ENCODE measurements at places on chromosomes 5 and 9. TPM values are rescaled to one million over a fixed set of nuclear protein-coding genes. Genes with fewer than 3 reads are reported as not detected.

The SPINK1 gene
- not detected for total RNA-seq

DNA sequence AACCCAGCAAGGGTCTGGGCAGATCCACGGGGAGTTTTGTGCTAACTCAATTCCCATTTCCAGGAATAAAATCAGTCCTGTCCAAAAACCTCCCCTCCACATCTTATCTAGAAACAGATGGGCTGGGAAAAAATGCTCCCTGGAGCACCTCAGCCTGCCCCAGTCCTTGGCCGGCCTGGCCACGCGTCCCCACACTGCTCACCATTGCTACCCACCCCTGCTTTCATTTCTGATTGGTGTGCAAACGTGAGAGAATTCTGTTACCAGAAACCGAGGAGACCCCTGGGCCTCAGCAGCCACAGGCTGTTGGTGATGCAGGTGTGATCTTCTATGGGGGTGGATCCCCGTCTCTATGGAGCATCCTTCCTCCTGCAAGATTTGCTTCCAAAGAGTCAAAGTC, 38.0 kb upstream of the OLFM1 start:
- no peak for DNase-seq

GRCh38 chr5:135975122-135975521, 20.3 kb upstream of the LECT2 start:
- no peak for DNase-seq

DNA sequence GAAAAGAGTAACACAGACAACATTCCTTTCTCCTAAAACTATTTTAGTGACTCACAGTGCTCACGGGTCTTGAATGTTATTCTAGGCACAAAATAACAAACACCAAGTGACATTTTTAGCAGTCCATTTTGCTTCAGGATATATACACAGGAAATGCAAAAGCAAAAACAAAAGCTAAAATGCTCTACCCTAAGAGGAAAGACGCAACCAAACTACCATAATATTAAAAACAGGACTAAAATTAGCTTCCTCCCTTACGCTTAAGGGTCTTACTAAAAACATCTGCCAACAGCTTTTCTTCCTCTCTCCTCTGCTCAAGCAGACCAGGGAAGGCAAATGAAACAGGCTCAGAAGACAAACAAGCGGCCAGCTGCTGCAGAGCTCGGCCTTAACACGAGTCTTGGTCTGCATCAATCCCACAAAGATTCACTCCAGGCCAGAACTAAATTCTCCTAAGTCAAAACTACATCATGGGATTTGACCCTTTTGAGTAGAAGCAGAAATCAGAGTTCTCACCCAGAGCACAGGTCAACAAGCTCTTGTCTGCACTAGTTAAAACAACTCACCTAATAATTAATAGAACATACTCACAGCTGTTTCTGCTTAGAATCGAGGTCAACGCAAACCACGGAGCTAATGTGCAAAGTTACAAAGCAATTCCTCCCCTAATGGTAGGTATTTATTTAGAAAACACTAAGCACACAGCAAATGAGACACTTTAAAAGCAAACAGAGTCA, 62.3 kb downstream of the RAPGEF1 start:
- DNase-seq: no peak

DNA sequence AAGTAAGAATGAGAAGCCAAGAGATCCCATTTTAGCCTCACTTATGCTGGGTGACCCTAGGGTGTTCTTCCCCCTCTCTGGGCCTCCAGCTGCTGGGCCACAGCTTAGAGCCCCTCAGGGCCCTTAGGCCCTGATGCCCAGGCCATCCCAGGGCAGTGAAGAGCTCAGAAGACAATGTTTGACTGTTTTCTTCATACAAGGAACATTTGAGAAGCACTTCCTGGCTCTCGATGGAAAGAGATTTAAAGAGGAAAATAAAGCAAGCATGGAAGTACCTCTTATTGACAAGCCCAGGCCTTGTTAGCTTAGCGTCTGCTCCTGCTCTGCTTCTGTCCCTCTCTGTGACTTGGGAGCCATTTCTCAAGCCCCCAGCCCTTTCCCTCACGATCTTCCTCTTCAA, 165.9 kb upstream of the SMIM23 start:
- no peak for DNase-seq

GRCh38 chr5:145984072-145984471, 47.7 kb downstream of the SH3RF2 start:
- no peak for DNase-seq

The C8G gene
- total RNA-seq: 0.83 TPM

DNA sequence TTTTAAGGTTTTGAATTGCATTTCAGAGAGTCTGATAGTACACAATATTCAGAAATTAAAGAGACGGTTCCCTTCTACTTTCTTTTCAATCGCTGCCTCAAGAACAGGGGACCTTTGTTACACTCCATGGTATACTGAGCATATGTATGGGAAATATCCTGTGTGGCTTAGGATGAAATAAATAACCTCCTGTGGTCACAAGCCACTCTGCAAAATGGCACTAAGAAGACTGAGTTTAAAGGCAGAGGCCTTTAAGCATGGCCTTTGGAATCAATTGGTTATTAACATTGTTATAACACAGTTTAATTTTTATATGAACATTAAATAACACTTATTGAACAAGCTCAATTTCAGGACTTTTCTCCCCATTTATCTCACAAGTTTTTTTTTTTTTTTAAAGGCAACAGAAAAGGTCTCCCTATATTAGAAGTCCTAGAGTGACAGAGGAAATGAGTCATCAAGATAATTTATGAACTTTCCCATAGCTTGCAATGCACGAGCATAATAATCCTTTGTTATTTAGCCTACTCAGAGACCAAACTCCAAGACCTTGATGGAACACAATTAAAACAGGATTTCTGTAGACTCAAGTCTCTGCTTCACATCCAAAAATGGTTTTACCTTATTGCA, 341.9 kb downstream of the TMEM167A start:
- DNase-seq: no peak

DNA sequence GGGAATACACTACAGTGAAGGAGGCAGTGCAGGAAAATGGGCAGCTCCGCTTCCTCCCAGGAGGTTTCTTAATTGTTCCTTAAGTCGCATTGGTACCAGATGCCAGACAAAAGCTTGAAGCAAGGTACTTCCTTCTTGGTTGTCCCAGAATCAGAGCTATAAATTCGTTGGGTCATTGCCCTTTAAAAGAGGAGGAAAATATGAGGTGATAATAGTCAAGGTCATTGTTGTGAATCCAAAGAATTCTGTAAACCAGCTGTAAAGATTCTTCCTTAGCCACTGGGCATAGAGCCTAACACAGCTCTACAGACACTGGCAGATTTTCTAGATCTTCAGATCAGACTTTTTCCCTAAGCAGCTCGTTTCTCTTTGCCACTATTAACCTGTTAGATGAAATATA, 444.1 kb upstream of the TLE4 start:
- no peak for DNase-seq

DNA sequence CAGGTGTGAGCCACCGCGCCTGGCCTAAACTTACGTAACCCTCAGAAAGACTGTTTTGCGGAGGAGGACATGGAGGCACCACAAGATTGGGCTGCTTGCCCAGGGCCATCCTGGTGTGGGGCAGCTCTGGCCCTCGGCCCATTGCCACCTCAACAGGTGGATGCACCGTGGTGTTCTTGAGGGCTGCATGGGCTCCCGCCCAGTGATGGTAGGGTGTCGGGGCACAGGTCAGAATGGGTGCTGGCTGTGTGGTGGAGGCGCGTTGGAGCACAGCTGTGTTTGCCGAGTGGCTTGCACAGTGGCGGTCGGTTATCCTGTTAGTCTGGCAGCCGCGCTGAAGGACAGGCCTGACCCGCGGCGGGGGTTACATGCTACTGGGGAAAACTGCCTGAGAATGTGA, 196.9 kb downstream of the CACNA1B start:
- DNase-seq: no peak

- no peak for DNase-seq
These were observed 184.7 kb downstream of the ROR2 start for GRCh38 chr9:91765296-91765695.

- no peak for DNase-seq
These were observed 49.7 kb downstream of the ACTBL2 start for GRCh38 chr5:57432876-57433275.

The SLCO6A1 gene
- total RNA-seq: not detected

DNA sequence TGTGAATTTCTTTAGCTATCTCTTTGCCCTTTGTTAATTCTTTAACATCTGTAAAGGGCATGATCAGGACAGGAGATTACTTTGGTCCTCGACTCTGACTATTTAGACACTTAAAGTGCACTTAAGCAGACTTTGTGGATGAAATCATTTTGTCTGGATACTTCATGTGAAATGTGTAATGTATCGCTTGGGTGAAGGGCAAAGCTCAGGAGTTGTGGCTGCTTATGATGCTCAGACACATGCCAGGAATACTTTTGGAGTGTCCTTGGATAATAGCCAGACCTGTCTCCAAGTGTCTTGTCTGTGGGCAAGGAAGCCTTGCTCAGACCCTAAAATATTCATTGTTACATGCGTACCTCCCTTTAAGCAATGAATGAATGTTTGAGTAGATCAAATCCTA, 87.8 kb downstream of the RAI14 start:
- DNase-seq: no peak

The RANBP17 gene
- not detected for total RNA-seq

The C9orf50 gene
- total RNA-seq: not detected

The AHRR gene
- 5.5 TPM for total RNA-seq

- no peak for DNase-seq
These were observed 29.3 kb downstream of the TLR4 start for GRCh38 chr9:117733465-117733864.

DNA sequence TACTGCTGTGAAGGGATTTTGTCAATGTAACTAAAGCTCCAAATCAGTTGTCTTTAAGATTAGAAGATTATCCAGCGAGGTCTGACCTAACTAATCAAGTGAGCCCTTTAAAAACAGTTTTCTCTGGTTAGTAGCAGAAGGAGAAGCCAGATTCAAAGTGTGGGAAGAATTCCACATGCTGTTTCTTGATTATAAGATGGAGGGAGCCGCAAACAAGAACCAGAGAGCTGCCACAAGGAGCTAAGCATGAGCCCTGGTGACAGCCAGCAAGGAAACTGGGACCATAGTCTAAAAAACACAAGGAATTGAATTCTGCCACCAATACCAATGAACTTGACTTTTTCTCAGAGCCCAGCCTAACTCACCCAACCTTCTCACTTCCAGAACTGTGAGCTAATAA, 37.0 kb upstream of the OR2S2 start:
- no peak for DNase-seq

- DNase-seq: no peak
These were observed 389.2 kb upstream of the FTMT start for GRCh38 chr5:121462441-121462840.

DNA sequence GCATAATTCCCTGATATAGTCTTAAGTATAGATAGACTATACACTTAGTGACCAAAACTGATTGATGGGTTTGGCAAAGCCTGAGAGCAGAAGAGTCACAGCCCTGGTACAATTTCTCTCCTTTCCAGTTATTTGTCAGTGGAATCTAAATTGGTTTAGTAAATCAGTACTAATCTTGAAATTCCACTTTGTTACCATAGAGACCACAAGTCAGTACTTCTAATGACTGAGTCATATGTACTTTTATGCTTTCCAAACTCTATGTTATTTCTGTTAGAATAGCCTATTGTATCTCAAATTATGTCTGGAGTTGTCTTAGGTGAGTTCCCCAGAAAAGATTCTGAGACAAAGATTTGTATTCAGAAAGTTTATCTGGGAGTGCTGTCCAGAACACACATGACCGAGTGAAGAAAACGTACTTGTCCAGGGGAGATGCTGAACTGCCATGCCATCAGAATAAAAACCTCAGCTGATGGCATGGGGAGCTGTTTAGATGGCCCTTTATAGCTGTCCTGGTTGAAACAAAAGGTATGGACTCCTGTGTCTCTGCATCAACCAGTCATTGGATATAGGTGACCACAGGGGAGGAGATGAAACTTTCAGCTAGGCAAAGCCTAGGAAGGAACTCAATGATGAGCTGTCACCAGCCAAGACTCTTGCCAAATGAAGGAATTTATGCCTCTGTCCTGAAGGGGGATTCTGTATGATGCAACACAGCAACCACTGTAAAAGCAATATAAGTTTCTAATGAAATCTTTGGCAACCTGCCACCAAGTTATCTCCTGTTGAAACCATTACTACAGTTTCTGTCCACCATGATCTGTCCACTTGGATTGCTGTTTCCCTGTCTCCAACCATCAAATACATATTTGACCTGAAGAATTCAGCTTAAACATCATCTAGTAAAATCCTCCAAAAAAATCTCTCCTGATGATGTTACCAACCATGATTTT, 18.0 kb upstream of the SMC2 start:
- DNase-seq: no peak

- DNase-seq: no peak
These were observed 53.4 kb upstream of the OLFM1 start for GRCh38 chr9:135034106-135034505.

GRCh38 chr5:173925449-173926071, 37.4 kb downstream of the CPEB4 start:
- DNase-seq: peak; percentile 75

The EGR1 gene
- total RNA-seq: 20.7 TPM

DNA sequence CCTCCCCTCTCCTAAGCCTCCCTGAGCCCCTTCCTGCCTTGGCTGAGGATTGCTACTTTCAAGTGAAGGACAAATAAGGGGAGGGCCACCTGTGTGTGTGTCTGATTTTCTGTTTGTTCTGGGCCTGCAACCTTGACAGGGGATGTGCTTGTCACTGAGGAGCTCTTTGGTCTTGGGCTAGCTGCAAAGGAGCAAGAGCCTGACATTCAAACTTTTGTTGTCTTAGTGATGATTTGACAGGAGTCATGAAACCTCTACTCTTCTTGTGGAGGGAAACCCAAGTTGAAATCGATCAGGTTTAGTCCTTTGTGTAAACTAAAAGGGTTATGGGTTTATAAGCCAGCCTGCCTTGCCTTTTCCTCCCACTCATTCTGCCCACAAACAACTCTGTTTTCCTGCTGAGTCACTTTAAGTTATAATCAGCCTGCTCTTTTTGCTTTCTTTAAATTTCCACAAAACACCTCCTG, 16.9 kb downstream of the CLTA start:
- no peak for DNase-seq

The LIFR gene
- total RNA-seq: 0.20 TPM

The TAS2R1 gene
- not detected for total RNA-seq

GRCh38 chr9:6715755-6716643, 41.8 kb upstream of the KDM4C start:
- peak; percentile 80 for DNase-seq

DNA sequence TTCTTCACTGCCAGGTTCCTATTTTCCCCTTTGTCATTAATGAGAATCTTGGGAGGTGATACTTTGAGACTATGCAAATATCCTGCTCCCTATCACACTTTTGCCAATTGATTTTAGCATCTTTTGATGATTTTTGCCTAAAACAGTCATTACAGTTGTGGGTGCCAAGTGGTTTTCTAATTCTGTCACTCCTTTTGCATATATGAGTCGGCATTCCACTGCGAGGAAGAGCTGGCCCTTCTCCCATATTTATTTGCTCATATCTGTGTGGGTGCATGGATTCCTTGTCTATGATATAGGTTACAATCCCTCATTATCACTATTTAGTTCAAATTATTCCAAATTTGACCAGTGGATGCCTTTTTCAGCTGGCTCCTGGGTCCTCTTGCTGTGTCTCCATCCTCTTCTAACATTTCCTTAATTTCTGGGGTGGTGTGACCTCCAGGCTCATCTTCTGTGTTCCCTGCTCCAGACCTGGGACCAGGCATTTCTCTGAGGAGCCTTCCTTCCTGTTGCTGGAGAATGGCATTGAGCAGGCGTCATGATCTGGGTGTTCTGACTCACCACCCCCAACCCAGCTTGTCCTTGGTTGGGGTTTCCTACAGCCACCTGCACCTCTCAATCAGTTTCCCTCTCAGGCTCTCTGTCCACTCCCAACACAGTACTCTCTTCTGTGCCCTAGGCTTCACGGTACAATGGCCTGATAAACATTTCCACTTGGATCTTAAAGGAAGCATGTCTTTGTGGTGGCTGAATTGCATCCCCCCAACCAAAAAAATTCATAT, 106.7 kb downstream of the NXNL2 start:
- no peak for DNase-seq

GRCh38 chr5:78003450-78003849, 227.3 kb upstream of the TBCA start:
- no peak for DNase-seq
